Stimulated activated CD8-positive, alpha-beta memory T cell treated with anti-CD3 and anti-CD28 coated beads, Interleukin-4, amount 100 ng/mL, for 48 hours (primary cell): ENCODE measurements at places on chromosomes 11 and 22.

GRCh38 chr11:132610216-132610615, 922.1 kb downstream of the OPCML start:
- DNase-seq = no peak

DNA sequence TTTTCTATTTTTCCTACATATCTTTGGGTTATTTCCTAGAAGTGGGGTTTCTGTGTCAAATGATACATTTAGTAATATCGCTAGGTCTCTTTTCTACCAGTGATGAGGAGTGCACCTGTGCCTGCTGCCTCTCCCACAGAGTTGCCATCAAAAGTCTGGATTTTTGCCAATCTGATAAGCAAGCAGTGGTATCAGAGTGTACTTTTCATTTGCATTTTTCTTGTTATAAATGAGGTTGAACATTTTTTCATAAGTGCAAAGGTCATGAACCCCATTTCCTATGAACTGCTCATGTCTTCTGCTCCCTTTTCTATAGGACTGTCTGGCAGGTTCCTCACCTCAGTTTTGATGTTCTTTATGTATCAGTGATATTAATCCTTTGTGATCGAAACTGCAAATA, 1.7 kb downstream of the TRPM5 start:
- no peak for DNase-seq

GRCh38 chr11:111472228-111472627, 40.0 kb downstream of the BTG4 start:
- DNase-seq = no peak

GRCh38 chr11:1478011-1478410, 8.6 kb downstream of the MOB2 start:
- no peak for DNase-seq

DNA sequence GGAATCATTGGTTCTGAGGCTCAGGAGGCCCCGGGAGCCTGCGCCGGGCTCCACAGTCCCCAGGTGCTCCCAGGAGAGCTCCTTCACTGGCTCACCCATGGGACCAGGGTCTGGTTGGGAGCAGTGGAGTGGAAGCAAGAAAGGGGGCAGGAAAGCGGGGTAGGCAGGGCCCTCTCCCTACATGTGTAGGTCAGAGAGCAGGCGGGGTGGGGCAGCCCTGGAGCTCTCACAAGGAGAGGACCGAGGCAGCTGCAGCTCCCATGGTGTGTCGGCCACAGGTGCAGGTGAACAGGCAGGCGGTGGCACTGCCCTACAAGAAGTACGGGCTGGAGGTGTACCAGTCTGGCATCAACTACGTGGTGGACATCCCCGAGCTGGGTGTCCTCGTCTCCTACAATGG, 28.3 kb downstream of the MUC2 start:
- DNase-seq = no peak

DNA sequence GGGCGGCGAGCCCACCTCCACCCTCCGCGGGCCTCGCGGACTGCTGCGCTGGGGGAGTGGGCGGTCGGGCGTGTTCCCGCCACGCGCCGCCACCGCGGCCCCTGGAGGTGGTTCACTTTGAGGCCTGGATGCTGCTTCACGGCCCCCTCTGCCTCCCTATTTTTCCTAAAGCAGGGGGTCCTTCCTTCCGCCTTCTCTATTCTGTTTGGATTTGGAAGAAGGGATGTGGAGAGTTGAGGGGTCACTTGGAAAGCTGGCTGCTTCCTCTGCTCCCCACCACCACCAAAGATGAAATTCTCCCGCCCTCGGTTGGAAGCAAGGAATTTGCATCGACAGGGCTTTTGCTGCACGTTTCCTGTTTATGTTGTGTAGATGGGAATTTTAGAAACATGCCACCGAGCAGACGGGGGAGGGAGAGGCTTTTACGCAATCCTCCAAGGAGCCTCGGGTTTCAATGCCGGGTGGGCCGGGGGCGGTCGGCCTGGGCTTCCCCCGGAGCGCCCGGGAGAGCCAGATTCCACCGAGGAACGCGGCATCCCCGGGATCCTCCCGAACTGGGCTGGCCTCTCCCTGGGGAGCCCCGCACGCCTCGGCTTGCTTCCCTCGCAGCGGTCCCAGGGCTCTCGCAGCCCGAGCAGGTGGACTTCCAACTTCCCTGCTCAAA, 403 bp upstream of the SBF2 start:
- DNase-seq = no peak
